ENCODE measurements at places on chromosomes 11 and 22.

DNA sequence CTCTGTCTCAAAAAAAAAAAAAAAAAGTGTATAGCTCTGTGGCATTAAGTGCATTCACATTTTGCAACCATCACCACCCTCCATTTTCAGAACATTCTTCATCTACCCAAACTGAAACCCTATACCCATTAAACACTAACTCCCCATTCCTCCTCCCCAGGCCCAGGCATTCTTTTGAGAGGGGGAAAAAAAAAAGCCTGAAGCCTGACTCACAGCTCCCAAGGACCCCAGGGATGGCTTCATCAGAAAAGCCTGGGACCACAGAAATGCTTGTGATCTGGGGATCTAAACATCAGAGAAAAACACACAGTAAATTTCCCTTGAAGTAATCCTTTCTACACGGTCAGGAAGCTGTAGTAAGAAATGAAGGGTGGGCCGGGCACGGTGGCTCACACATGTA lies 10.7 kb upstream of the GTSE1 start:
- no peak for DNase-seq

GRCh38 chr11:133996671-133997070 lies 39.9 kb upstream of the IGSF9B start:
- no peak for DNase-seq

DNA sequence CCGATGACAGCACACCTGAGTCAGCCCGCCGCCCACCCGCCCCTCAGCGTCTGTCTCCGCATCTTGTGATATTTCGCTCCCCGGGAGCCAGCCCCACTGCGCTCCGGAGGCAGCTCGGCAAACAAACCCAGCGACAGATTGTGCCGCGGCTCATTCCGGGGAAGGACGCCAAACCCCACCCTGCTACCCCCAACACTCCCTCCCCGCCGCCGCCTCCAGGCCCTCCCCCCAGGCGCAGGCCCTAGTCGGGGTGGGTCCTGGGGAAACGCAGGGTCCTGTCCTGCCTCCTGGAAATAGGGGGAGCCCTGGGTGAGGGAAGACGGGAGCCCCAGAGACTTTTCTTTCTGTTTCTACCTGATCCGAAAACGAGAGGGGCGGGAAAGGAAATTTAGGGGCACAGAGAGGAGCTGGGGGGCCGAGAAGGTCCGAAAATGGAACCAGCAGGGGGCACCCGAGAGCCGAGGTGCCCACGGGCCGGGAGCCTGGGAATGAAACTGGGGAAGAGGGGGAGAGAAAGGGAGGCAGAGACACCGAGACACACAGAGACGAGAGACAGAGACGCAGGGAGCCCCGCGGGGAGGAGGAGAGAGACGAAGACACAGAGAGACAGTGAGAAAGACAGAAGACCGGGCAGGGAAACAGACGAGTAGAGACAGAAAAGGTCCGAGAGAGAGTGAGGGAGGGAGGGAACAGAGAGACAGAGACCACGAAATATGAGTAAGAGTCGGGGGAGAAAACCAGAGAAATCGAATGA lies 1.7 kb upstream of the RTN4RL2 start:
- DNase-seq, result peak; percentile 73

- DNase-seq, result no peak
Measured at GRCh38 chr11:123330071-123330470, 100.0 kb upstream of the GRAMD1B start.

DNA sequence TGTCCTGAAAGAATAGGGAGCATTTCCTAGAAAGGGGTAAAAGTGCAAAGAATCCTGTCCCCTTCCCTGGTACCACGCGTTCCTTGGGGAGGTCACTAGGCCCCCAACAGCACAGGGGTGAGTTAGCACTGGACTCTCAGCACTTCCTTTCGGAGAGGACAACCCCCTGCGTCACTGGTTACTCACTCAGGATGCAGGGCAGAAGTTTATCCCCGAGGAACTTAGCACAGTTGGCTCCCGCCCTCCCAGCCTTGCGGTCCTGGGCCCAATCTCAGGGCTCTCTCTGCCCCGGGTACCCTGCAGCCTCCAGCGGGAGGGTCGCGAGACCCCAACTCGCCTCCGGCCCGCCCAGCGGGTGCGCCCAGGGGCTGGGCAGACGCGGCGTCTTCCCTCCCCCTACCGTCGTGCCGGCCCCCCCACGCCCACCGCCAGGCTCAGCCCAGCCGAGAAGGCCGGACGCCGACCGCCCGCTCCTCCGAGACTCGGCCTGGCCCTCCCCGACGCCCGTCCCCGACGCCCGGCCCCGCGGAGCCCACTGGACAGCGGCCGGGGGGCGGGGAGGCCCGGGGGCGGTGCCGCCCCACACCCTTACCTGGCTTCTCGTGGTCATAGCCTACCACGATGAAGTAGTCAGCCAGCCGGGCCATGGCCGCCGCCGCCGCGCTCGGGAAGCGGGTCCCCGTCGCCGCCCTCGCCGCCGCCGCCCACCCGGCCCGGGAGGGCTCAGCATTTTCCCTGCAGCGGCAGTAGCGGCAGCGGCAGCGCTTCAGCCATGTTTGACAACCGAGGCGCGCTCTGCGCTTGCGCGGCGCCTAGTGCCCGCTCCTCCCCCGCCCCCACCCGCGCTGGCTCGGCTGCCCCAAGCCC lies at the start of gene SBF2:
SBF2 (minus strand) TSS at position 797 of the 867 bp plus-strand sequence; CDS start at position 647, 150 bp downstream.
- peak; percentile 88 for DNase-seq
